ENCODE measurements at places on chromosomes 3 and 15.

DNA sequence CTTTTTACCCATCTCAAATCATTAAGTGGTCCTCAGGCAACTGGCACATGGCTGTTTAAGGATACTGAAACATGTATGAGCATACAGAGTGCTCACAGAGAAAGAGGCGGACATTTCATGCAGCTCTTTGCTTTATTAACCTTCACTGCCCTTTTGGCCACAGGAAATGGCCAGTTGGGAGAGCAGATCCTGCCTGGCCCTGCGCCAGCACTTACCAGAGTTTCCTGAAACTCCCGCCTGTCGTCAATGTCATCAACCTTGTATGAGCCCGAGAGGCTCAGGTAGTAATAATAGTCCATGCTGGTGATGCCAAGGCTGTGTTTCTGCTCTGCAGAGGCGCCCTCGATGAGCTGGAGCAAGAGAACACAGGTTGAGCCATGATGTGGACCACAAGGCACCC is 17.8 kb downstream of the LDHAL6B start:
- DNase-seq, result no peak

DNA sequence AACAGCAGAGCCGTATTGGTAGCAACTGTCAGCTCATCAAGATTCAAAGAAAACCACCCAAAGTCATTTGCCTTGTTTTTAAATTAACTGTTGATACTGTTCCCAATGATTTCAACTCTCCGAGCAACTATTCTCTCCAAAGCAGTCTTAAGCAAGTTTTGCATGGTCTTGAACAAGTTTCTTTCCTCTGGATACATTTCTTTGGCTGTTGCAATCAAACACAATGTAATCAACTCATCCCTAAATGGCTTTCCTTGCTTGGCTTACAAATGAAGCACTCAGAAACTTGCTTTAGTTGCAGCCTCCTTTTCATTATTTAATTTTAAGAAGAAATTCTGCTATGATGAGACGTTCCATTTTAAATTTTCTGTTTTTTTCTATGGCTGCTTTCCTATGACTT is 15.5 kb upstream of the MUC13 start:
- DNase-seq, result no peak

DNA sequence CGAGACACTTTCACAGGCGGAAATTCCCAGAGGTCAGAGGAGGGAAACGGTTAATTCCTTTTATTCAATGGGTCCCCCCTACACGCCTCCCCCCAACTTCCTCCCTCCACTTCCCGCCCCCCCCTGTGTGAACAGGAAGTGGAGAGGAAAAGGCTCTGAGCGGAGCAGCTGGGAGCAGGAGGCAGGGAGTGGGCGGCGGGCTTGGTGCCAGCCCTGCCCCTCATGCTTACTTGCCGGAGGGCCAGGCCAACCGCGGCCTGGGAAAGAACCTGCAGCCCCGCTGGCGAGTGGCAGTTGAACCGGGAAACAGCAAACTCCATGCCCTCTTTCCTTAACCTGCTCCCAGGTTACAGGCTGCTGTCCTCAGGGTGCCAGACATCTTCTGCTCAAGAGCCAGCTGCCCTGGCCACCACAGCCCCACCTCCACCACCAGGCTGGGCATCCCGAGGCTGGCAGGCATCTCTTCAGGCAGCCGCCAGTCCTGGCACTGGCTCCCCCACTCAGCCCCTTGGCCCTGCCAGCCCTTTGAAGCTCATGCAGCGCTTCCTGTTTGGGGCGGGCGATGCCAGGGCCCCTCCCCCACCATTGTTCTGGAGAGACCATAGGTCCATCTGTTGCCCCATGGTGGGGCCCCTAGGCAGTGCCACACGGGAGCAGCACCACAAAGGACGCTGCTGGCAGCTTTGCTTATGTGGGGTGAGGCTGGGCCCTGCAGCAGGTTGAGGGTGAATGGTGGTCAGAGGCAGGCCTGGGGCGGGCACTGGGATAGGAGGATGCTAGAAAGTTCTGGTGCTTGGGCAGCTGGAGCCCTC is 12.9 kb downstream of the VPS18 start:
- no peak for DNase-seq

DNA sequence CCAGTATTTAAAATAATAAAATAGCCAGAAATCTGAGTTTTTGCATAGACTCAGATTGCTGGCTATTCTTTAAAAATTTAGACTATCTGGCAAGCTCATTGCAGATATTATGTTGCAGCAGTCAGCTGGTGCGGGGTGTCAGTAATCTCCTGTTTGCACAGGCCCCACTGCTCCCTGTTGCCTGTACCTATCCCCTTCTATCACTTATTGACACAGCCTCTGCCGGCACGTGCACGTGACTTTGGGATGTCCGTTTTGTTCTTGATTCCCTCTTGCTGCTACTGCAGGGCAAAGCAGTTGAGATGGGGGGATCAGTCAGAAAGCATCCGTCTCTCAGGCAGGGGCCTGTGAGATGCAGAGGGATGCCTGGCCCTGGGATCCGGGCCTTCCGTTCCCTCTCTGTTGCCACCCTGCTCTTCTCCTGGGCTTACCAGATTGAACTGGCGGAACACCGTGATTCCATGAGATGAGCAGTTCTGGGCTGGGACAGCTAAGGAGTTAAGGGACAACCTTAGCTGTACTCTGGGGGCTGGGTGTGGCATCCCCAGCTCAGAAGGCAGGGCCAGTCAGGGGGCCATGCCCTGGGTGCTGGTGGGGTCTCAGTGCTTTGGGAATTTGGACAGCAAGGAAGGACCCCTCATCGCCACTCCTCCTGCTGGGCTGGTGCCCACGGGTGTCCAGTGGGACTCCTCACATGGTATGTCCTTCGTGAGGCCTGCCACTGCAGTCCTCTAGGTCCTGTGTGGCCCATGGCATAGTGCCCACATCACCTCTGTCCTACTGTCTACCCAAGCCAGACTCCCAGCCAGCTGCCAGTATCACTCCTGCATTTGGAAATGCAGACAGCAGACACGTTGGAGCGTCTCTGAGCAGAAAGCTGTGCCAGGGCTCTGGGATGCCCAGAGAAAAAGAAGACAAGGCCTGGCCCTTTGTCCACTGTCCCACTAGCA is 11.8 kb downstream of the MRAS start:
- no peak for DNase-seq

DNA sequence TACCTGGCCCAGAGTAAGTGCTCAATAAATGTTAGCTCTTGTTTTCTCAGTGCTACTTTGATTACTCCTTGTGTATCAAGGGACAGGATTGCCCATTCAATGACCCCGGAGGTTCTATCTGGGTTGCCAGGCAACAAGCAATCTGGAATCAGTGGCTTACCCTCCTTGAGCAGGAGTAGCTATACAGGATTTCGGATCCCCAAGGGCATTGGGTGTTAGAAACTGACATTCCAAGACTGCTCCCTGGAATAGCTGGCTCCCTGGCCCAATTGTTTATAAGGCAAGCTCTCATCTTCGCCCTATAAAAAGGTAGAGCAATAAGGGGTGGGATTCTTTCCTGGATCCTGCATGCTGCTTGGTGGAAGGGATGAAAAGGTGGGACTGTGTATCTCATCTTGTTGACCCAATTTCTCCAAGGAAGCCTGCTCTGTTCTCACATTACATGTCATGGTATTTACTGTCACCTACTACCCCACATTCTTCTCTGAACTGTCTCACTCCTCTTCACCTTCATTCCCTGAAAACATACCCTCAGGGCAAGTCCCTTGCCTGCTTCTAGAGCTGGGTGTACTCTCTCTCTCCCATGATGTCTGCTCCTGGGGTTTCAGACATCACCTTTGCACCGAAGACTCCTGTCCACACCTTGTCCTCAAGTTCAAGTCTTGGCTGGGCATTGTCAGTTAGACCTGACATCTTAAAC is 26.4 kb upstream of the SCN10A start:
- no peak for DNase-seq

DNA sequence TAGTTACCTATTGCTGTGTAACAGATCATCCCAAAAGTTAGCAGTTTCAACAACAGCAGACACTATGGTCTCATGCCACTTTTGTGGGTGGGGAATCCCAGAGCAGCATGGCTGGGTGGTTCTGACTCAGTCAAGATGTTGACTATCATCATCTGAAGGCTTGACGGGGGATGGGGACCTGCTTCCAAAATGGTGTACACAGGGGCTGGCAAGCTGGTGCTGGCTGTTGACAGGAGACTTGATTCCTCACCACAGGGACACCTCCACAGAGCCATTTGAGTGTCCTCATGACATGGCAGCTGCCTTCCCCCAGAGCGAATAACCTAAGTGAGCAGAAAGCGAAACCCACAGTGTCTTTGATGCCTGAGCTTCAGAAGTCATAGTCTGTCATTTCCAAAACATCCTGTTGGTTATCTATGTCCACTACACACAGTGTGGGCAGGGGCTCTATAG is 19.1 kb downstream of the DNAJB8 start:
- DNase-seq, result no peak

DNA sequence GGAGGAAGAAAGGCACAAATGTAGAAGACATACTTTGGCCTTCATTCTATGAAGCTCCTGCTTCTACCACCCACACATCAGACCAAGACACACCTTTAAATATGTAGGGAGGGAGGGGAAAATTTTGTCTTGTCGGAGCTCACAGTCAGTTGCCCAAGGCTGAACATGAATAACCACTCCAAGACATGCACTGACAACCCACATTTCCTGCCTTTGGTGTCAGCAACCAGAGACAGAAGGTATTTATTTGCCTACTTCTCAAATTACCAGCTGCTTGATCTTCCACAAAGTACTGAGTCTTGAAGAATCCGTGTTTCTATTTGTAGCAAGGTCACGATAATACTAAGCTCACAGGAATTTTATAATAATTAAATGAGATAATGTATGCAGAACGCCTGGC is 169.7 kb downstream of the KCNMB2 start:
- DNase-seq, result no peak

DNA sequence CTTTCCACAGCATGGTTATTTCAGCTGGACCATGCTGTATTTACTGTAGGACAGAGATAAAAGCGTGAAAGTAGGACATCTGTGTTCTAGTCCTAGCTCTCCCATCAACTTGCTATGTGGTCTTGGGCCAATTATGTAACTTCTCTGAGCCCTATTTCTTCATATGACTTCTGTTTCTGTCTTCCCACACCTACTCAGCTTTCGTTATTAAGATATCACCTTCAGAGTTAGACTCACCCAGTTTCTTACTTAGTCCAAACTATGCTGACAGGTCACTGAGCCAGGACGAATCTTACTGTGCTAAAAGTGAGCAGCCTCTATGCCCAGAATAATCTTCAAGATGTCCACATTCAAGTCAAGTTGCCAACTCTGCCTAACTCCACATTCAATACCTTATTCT is 283.7 kb downstream of the IL5RA start:
- no peak for DNase-seq

- no peak for DNase-seq
These were observed 139.4 kb upstream of the TSC22D2 start for GRCh38 chr3:150268426-150269391.

DNA sequence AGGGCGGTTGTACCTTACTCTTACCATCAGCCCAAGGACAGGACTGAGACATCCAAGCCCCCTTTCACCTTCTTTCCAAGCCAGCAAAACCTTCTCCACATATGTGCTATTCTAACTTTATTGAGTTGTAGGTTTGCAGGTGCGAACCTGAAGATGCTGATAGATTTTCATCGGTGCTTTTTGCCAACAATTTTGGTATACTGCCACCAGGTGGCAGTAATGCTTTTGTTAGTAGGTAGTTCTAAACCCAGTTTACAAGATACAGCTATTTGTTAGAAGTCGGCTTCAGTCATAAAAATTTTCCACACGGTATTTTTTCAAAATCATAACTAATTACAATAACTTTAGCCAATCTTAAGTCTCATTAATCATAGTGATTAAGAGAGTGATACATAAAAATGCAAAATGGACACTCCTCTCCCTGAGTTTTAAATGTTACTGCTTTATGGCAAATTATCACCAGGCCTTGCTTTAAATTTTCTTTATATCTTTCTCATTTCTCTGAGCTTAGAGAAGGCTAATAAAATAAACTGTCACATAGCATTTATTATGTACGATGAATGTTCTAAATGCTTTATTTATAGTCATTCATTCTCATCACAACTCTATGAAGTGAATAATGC is 636 bp downstream of the TBC1D21 start:
- no peak for DNase-seq

DNA sequence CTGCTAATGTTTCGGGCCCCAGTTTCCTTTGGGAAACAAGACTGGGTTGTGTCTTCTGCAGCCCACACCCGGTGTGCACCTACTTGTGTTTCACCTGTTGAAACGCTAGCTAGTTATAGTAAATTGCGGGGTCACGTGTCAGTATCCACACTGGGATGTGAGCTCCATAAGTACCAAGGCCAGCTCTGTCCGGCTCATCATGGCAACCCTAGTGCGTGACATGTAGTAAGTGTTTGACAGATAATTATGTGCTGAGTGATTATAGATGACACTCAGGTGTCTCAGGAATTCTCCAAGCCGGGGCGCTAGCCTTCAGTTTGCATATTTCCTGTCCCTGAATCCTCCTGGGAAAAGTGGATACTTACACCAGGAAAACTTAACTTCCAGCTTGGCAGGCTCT is 12.8 kb downstream of the APOD start:
- no peak for DNase-seq

DNA sequence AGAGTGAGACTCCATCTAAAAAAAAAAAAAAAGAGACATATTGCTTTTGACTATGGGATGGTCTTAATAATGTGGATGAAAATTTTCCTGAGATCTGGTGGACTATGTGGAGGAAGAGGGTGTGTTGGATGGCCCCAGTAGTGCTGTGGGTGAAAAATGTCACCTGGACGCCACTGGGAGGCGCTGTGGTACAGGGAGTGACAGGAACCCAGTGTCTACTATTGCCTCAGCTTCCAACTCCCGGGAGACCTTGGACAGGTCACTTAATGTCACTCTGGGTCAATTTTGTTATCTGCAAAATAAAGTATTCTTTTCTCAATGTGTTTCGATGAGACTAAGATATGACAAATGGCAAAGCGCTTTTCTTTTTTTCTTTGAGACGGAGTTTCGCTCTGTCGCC is 27.7 kb upstream of the DCP1A start:
- no peak for DNase-seq

GRCh38 chr3:126512916-126513650 is 4.5 kb downstream of the UROC1 start:
- DNase-seq, result no peak

DNA sequence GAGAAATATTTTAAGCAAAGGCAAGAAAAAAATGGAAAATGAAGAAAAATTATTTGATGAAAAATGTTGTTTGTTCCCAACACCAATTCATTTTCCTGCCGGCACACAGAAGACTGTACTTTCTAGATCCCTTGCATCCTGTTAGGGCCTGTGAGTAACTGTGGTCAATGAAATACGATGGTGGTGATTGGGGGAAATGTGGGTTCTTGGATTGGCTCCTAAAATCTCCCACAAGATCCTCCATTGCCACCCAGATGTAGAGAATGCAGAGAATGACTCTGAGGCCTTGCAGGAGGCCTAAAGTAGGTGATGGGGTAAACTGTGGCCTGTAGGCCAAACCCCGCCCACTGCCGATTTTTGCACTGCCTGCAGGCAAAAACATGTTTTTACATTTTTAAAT is 46.3 kb upstream of the C3orf70 start:
- no peak for DNase-seq

DNA sequence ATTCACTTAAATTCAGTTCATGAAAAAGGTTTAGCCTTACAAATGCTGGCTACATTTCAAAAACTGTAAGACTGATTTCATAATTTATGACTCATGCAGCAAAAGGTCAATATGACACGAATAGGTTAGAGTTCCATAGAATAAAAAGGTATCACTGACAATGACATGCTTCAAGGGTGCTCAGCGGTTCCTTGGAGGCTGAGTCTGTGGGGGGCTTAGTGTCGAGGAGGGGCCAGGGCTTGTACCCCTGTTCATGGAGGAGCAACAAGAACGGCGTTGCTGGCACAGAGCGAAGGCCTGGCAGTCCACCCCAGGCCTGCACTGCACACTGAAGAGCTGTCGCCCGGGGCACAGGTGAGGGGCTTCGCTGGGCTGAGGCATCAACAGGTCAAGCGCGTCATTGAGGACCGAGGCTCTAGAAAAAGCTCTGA is 174.2 kb downstream of the NR1D2 start:
- DNase-seq, result no peak

Data from stimulated activated CD8-positive, alpha-beta memory T cell treated with anti-CD3 and anti-CD28 coated beads, Interleukin-12 subunit alpha, Interleukin-12 subunit beta, amount 100 ng/mL, for 4 hours (primary cell).